ENCODE measurements at places on chromosomes 16 and 17.

GRCh38 chr16:90020838-90021382, 1.7 kb upstream of the DBNDD1 start:
- ATAC-seq, result no peak

DNA sequence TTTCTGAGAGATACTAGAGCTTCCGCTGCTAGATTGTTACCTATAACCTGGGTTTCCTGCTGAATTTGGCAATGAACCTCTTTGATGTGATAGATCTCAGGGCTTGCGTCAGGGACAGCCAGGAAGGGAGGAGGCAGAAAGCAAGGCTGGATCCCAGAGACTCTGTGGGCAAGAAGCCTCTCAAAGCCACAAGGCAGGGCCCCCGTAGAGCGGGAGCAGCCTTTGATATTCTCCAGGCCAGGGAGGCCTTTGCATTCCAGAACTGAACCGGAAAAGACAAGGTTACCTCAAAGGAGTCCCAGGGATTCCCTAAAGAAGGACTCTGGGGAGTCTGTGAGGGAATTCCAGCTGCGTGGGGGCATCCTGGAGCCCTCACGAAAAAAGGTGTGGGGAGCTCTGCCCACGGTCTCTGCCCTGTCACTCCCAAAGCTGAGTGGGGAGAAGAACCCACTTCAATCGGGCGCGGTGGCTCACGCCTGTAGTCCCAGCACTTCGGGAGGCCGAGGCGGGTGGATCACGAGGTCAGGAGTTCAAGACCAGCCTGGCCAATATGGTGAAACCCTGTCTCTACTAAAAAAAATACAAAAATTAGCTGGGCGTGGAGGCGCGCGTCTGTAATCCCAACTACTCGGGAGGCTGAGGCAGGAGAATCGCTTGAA, 14.3 kb upstream of the SCIMP start:
- no peak for ATAC-seq

DNA sequence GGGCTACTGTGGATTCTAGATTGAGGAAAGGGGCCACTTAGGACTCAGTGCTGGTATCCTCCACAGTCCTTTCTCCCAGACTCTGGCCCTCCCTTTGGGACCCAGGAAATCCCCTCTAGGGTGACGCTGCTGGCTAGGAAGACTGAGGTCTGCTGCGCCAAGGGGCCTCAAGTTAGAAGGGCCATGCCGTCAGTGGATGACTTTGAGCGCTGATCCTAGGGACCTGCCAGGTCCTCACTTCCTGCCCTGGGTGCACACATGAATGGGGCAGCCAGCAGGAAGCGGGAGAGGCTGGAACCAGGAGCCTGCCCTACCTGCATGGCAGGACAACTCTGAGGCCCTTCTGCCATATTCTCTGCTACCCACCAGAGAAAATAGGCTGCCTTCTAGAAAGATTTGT, 145.0 kb downstream of the RAB11FIP4 start:
- no peak for ATAC-seq

- peak; percentile 3 for ATAC-seq
Measured at GRCh38 chr17:8013731-8014557, 11.5 kb downstream of the GUCY2D start.

GRCh38 chr17:7043497-7044198, at the start of gene SLC16A11:
Gene SLC16A11 (minus strand): TSS chr17:7044092. CDS start chr17:7043513, 579 bp downstream.
- peak; percentile 70 for ATAC-seq

DNA sequence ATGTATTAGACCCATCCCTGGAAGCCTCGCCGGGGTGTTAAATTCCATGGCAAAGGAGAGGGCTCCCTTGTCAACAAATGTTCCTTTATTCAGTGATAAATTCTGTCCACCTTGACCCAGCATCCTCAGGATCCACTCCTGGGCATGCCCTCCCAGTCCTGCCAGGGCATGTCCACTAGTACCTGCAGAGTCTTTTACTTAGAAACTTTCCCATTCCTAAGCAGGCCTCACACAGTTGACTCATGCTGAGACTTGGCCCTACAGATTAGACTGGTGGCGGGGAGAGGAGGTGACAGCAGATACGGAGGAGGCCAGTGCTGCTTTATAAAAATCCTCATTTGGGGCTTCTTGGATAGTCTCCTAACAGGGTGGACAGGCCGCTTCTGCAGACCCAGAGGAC, 88.8 kb downstream of the CYLD start:
- ATAC-seq, result no peak

DNA sequence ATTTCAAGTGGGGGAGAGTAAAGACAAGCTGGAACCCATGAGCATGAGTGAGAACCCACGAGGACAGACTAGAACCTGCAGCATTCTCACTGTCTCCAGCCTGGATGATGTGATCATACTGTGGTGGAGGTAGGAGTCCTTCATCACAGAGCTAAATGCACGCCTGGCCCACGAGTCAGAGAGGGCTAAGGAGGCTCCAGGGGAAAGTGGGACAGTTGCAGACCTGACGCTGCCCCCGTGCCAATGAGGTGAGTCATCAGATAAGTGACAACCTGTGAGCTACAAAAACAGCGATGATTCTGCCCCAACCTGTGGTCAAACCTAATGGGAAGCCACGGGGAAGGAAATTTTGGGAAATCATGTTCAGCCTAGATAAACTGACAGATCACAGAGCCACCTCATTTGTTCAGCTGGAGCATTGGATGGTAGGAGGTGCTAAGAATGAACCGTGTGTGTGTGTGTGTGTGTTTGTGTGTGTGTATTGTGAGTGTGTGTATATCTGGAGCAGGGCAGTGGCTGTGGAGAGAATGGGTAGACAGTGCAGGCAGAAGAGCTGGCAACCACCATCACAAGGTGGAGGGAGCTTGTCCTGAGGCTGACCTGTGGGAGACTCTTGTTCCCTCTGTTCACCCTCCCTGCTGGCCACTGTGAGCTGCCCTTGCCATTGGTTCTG, 131.8 kb downstream of the UTP18 start:
- ATAC-seq, result no peak

- ATAC-seq, result no peak
Measured at GRCh38 chr16:19705843-19706242, 12.2 kb downstream of the KNOP1 start.

DNA sequence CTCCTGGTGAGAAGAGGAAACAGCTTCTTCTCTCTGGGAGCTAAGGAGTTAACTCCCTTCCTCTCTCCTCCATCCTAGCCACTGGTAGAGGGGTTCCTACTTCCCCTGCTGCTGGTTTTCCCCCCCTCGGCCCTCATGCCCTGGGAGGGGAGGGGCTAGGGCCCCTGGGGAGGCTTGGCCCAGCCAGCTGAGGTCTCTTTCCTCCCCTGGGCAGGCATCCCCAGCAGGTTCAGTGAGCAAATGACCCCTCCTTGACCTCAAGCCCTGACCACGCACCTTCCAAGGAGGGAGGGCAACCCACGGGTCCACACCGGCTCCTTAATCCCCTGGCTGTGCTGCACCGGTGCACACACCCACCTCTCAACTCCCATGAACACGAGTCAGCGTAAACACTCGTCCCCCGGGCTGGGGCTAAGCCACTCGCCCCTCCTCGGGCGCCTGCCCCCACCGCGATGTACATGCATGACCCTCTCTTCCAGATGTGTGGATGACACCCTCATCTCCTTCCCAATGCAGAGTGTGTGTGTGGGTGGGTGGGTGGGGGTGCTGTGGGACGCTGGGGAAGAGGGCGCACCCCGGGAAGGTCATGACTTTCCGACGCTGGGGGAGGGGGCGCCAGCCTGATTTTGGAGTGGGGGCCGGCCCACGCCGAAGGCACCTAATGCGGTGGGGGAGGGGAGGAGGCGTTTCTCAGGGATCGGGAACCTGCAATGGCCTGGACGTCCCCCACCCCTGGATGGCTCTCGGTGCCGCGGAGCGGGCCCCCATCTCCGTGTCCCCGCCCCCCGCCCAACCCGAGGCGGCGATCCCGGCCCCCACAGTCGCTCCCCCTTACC, 33.7 kb downstream of the SRCIN1 start:
- ATAC-seq, result peak; percentile 10

DNA sequence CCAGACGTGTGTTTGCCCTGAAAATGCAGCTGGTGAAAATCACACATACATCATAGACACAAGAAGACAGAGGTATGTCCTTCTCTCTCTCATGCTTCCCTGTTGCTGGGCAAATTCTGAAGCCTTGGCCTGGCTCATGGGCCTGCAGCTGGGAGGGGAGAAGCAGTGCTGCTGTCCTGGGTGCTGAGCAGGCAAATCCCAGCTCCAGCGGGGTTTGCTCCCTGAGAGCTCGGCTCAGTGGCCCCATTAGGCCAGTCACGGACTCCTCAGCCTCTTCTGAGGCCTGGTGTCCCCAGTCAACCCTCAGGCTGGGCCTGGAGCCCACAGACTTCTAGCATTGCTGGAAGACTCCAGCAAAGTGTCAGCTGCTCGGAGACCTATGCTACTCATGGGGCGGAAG, 11.7 kb downstream of the RHBDL3 start:
- ATAC-seq, result no peak

- no peak for ATAC-seq
Measured at GRCh38 chr16:80664226-80664625, 123.4 kb downstream of the DYNLRB2 start.

DNA sequence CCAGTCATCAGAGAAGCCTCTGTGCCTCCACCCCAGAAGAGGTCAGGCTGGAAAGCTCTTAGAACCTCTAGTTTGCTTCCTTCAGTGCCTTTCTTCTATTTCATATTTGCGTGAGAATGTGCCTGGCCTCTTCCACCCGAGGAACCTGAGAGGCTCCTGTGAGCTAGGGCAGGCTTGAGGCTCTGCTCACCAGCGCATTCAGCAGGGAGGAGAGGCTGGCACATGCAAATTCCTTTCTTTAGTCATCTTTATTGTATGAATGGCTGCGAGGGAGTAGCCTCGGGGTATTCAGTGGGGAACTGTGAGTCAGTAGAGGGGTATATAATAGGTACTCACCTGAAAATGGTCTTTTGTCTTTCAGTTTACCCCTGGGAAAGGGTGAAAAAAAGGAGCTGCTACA, 268.3 kb downstream of the ABCC12 start:
- ATAC-seq, result no peak

GRCh38 chr16:13945744-13946485, 26.0 kb downstream of the ERCC4 start:
- ATAC-seq, result no peak

GRCh38 chr16:53872248-53873221, 168.6 kb downstream of the FTO start:
- no peak for ATAC-seq

DNA sequence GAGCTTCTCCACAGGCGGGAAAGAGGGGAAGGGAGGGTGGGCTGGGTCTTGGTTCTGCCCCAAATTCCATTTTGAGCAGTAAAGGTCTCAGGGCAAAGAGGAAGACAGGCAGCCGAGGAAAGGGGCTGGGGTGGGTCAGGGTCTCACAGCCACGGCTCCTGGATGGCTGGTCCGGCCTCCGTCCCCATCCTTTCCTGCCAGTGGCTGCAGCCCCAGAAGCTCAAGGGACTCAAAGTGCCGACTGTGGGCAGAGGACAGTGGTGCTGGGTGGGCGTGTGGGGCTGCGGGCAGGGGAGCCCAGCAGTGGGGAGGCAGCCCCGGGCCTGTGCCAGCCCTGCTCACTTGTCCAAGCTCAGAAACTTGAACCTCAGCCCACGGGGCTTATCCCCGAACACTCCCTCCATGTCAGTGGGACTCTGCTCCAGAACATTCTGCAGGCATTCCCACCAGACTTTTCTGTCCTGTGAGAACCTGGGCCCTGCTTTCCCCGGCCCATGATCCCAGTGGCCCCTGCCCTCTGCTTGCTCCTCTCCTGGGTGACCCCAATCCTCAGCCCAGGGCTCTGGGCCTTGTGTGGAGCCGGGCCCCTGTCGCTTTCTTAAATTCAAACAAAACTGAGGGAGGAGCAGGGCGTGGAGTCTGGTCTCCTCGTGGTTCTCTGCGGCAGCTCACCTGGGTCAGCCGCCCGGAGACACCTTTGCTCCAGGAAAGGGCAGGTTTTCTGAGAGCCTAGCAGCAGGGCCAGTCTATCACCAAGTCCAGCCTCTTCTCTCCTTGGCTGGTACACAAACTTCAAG, 117.8 kb upstream of the METRNL start:
- no peak for ATAC-seq

DNA sequence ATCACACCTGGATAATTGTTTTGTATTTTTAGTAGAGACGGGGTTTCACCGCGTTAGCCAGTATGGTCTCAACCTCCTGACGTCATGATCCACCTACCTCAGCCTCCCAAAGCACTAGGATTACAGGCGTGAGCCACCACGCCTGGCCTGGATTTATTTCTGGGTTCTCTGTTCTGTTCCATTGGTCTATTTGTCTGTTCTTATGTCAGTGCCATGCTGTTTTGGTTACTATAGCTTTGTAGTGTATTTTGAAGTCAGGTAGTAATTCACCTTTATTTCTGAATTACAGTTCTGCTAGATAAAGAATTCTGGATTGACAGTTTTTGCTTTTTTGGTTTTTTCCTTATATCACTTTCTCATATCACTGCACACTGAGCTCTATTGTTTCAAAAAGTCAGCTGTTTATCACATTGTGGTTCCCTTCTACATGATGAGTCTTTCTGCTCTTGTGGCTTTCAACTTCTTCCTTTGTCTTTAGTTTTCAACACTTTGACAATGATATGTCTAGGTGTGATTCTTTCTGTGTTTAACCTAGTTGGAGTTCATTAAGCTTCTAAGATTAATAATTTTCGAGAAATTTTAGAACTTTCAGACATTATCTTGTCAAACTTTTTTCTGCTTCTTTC, 98.2 kb downstream of the CA4 start:
- ATAC-seq, result no peak

DNA sequence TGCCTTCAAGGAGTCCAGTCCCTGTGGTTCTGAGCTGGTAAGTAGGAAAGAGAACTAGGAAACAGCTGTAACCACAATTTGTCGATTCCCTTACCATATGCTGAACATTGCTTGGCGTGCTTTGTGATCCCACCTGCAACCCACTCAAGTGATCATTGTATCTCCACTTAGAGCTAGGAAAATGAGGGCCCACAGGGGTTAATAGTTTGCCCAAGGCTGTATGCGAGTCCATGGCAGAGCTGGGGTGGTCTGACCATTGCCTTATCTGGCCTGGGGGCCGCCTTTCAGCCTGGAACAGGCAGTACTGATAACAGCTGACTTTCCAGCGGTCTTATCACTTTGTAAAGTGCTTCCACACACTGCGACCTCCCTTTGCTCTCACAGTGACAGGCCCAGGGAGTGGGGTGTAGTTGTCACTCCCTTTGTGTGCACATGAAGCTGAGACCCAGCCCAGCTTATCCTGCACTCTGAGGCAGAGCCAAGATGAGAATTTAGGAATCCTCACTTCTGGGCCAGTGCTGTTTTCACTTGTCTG, 9.8 kb downstream of the MYL4 start:
- no peak for ATAC-seq

- peak; percentile 93 for ATAC-seq
Measured at GRCh38 chr17:8300627-8301242, 5.5 kb upstream of the SLC25A35 start.

GRCh38 chr16:78957317-78958100, 643.0 kb downstream of the MAF start:
- peak; percentile 34 for ATAC-seq

Data from stimulated activated memory B cell treated with anti-CD40 and anti-IgM and Interleukin-4, amounts not matched to agents 10 μg/mL and 1 μg/mL and 100 μg/mL, for 72 hours (primary cell).